ENCODE measurements at places on chromosomes 2 and 18.

- no peak for DNase-seq
Measured at GRCh38 chr2:212912445-212913103, 238.8 kb downstream of the IKZF2 start.

DNA sequence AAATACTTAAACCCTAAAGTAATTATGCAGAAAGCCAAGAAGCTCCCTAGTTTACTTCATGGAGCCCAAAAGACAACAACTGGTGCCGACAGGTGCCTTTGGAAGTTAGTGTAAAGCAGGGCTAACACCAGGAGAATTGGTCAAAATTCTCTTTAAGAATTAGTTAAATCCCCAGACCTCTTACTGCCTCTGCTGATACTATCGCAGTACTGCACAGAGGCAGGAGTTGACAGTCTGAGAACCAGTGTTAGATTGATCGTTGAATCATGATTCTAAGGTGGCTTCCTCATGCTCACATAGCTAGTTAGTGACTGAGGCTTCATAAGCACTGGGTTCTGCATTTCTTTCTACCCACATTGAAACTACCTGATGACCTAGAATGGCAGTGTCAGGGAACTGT lies 445.0 kb downstream of the XIRP2 start:
- DNase-seq: no peak

DNA sequence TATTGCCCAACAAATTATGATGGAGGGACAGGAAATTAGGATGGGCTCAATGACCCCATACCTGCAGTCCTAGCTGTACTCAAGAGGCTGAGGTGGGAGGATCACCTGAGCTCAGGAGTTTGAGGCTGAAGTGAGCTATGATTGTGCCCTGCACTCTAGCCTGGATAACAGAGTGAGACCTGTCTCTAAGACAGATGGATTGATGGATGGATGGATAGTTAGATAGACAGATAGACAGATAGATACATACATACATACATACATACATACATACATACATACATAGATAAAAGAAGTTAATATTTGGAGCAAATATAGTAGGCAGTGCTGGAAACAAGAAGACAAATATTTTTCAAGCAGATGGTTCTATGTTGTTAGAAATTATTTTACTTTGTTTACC lies 78.1 kb upstream of the PROKR1 start:
- no peak for DNase-seq

- no peak for DNase-seq
Measured at GRCh38 chr18:54775686-54776085, 52.6 kb upstream of the RAB27B start.

GRCh38 chr2:100485396-100485795 lies 15.1 kb downstream of the NMS start:
- no peak for DNase-seq

GRCh38 chr2:125696560-125696959 lies 959.4 kb upstream of the GYPC start:
- no peak for DNase-seq

DNA sequence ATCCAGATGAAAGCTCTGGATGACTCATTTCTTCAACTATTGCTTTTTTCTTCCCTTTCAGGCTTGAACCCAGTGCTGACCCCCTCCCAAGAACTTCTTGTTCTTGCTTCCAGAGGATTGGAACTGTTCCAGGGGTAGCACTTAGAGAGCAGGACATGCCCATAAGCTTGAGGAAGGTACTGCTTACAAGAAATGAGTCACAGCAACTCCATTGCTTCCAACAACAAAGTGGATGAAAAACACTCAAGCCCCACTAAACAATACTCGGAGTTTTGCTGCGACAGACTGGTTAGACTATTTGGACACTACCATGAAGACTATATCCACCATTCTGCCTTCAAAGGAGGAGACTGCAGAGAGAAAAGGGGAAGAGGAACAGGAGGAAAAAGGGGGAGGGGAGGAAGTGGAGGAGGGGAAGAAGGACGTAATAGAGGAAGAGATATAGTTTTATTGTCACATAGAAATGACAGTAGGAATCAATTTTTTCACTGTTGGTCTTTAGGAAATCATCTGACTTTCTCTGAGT lies 1.6 kb upstream of the EPC2 start:
- DNase-seq: no peak

- DNase-seq: no peak
Measured at GRCh38 chr2:101026253-101026701, 24.2 kb downstream of the RPL31 start.

GRCh38 chr2:120510751-120511395 lies 164.9 kb downstream of the INHBB start:
- DNase-seq: no peak

GRCh38 chr2:31467426-31467825 lies 52.9 kb upstream of the XDH start:
- DNase-seq: no peak

- no peak for DNase-seq
Measured at GRCh38 chr2:176637486-176638166, 368.4 kb downstream of the MTX2 start.

DNA sequence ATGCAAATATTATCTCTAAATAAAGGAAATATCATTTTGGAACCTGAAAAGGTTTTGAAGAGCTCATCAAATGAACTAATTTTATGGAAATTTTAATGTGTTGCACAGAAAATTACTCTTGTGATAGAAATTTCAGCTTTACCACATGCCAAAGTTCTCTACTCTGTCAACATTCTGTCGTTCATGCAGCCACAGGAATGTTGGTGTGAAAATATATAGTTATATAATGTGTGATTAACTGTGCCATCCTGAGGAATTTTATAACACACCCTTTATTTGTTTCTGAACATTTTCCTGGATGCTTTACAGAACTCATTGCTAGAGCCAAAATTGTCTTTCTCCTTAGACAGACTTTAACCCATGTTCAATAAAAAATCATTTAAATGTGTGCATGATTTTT lies 202.5 kb upstream of the SLC8A1 start:
- DNase-seq: no peak

- no peak for DNase-seq
Measured at GRCh38 chr18:24762511-24762910, 302.1 kb downstream of the HRH4 start.

DNA sequence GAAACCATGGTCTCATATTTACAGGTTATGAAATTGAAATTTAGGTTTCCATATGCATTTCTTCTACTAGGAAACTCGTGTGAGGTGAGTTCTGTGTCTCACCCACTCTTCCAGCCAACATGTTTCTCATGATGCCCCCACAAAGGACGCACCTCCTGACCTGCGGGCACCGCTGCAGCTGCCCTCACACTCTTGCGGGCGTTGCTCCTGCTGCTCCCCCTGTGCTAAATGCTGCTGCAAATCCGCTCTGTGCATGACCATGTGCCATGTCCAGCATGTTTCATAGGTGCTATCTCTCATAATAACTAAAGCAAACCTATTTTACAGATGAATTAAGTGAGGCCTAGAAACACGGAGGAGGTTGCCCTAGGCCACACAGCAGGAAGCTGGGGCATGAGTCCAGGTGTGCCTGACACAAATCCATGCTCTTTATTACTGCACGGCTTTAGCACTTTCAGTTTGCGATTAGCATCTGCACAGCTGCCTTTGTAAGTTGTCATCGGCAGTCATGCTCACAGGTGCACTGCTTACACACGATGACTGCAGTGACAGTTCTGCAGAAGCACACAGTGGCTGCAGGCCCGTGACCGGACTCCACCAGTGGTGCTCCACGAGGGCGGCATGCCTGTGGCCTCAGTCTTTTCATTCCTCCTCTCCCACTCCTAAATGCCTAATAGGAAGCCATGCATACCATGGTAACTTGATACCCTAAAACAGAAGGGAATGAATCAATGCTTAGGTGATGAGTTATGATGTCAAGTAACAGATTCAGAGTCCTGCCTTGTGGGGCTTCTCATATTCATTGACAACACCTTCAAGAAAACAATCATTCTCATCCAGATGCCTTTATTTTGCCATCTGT lies 14.9 kb upstream of the GALR1 start:
- DNase-seq: no peak

GRCh38 chr2:45889620-45890370 lies 238.3 kb downstream of the PRKCE start:
- no peak for DNase-seq

GRCh38 chr2:48482313-48482712 lies 47.6 kb upstream of the STON1 start:
- DNase-seq: no peak

GRCh38 chr2:98698896-98699295 lies 32.0 kb downstream of the MGAT4A start:
- no peak for DNase-seq

GRCh38 chr2:240639566-240639965 lies 14.3 kb downstream of the GPR35 start:
- no peak for DNase-seq

GRCh38 chr2:48312126-48312525 lies 217.8 kb upstream of the STON1 start:
- DNase-seq: no peak

DNA sequence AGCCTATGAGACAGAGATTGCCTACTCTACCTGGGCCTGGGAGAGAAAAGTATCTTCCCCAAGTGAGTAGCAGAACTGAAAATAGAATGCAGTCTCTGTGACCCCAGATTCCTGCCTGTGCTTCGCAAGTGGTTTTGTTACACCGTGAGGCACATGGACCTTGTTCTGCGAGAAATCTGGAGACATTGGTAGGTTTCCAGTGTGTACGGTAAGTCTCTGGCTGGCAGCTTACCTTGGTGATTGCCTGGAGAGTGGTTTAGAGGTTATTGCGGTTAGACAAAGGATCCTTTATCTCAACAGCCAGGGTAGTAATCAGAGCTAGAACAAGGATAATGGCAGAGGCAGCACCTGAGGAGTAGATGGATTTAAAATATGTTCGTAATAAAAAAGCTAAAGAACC lies 606.0 kb upstream of the GCFC2 start:
- no peak for DNase-seq

DNA sequence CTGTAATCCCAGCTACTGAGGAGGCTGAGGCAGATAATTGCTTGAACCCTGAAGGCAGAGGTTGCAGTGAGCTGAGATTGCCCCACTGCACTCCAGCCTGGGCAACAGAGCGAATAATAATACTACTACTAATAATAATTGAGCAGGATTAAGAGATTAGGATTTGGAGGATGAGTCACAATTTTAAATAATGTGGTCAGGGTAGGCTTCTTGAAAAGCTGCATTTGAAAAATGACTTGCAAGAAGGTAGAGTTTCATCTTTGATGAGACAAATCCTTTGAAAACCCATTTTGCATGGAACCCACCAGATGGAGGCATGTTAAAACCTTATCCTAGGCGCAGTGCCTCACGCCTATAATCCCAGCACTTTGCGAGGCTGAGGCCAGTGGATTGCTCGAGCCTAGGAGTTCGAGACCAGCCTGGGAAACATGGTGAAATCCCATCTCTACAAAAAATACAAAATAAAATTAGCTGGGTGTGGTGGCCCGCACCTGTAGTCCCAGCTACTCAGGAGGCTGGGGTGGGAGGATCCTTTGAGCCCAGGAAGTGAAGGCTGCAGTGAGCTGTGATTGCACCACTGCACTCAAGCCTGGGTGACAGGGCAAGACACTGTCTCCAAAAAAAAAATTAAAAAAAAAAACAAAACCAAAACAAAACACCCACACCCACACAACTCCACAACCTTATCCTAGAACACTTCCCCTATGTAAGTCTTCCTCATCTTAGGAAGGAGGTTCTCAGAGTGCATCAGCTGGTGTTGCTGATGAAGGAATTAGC lies 3.3 kb upstream of the ATP8B1 start:
- DNase-seq: no peak

GRCh38 chr18:9135912-9136314 lies 668 bp upstream of the ANKRD12 start:
- DNase-seq: no peak

DNA sequence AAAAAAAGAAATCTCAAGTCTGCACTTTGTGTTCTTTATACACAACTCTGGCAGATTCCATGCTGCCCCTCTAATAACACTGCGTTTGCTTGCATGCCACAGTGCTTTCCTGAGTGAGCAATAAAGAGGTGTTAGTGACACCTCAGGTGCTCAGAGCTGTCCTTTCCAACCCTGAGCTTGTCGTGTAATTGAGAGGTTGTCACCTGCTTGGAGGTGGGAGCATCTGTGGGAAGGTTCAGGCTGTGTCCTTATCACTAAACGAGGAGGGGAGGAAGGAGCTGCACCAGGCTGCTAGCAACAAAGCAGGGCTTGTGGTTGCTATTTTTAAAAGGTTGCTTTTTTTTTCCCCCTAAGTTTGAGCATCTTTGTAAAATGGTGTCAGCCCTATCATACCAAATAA lies 31.9 kb downstream of the APCDD1 start:
- no peak for DNase-seq

DNA sequence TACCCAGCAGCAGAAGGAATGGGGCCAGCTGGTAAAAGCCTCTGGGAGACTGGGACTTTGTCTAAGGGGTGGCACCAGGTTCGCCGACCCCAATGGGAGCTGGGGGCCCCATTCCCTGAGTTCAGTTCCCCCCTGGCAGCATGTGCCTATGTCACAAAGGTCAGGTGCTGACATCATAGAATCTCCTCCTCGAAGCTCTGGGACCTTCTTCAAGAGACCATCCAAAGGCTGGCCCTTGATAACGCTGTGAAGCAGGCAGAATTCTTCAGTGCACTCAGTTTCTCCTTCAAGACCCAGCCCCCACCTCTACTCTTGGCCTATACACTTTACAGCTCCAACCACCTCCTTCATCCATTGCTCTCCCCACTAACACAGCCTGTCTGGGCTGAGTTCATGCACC lies at the start of gene PRR30:
Gene PRR30, minus strand, starts transcription at position 101 of the 400 bp plus-strand sequence. CDS start 1,081 bp downstream, outside the sequence.
- DNase-seq: no peak

- no peak for DNase-seq
Measured at GRCh38 chr2:101538076-101538475, 63.2 kb upstream of the RFX8 start.

DNA sequence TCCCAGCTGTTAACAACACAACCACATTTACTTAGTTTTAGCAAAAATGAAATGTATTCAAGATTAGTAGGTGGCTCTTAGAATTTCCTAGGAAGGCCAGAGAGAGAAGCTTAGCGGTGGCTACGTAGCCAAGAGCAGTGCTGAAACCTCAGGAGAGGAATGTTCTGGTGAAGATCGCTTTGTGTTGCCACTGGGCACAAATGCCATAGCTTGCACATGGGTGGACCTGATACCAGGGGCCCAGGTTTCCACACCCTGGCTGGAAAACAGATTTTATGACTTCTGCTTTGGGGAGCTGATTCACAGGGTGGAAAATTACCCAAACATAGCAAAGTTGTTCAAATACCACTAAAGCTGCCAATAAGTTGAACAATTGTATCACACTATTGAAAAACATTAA lies 43.4 kb downstream of the THUMPD2 start:
- DNase-seq: no peak

- DNase-seq: no peak
Measured at GRCh38 chr2:63301481-63301880, 250.9 kb downstream of the OTX1 start.

Measured in CD4-positive, alpha-beta T cell treated with Interleukin-12 subunit alpha and Interleukin-12 subunit beta, for 1 hour (primary cell).